NCI-H1436 (cell line): ENCODE measurements at places on chromosomes 2 and 18.

GRCh38 chr2:190318514-190318913 lies 1.1 kb downstream of the HIBCH start:
- no peak for DNase-seq

DNA sequence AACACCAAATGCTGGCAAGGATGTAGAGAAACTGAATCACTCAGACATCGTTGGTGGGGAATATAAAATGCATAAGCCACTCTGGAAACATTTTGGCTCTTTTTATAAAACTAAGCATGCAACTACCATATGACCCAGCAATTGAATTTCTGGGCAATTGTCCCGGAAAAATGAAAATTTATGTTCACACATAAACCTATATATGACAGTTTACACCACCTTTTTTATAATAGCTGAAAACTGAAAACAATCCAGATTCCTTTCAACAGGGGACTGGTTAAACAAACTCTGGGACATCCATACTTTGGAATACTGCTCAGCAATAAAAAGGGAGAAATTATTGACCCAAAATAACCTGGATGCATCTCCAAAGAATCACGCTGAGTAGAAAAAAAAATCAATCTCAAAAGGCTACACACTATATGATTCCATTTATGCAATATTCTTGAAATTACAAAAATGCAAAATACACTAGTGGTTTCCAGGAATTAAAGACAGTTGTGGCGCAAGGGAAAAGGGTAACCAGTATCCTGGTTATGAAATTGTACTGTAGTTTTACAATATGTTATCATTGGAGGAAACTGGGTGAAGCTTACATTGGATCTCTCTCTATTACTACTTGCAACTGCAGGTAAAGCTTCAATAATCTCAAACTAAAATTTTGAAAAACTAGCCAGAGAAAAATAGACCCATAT lies 130.2 kb upstream of the PID1 start:
- no peak for DNase-seq

GRCh38 chr2:160736148-160737028 lies 242.8 kb upstream of the RBMS1 start:
- DNase-seq = no peak

- peak; percentile 92 for DNase-seq
Observed at GRCh38 chr18:34158881-34159690, 65.6 kb downstream of the NOL4 start.

GRCh38 chr18:3255611-3256165 lies 6.2 kb upstream of the MYL12B start:
- DNase-seq = no peak

DNA sequence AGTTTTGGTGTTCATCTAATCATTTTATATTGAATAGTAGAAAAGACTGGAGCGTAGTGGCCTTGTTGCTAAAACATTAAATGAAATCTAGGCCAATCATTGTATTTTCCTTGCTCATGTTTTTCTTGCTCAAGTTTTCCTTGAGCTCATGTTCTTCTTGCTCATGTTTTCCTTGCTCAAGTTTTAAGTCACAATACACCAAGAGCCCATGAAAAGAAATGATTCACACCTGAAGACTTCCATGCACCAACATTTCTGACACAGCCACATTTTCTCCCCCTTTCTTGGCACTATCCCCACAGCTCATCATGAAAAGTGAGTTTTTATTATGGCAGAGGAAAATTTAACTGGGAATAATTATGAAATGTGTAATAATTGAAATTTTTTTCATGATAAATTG lies 92.0 kb downstream of the LRP1B start:
- DNase-seq = no peak

DNA sequence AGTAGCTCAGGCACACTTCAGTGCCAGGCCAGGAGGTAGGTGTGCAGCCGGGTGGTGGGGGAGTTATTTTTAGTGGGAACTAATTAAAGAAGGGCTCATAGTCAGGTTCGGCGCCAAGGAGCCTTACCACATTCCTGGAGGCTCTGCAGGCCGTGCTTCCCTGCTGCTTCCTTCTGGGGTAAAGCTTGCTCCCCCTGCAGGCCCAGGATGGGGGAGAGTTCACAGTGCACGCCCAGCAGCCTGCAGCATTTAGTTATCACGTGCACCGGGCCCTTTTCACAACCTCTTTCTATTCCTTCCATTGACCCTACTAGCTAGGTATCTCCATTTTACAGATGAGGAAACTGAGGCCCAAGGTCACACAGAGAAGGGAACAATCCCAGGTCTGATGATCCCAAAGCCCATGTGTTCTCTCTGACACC lies 2.5 kb downstream of the KCNF1 start:
- no peak for DNase-seq

GRCh38 chr2:240225131-240225530 lies 84.7 kb upstream of the OTOS start:
- DNase-seq = no peak

- DNase-seq = no peak
Observed at GRCh38 chr2:119464981-119465380, 33.3 kb downstream of the TMEM37 start.

DNA sequence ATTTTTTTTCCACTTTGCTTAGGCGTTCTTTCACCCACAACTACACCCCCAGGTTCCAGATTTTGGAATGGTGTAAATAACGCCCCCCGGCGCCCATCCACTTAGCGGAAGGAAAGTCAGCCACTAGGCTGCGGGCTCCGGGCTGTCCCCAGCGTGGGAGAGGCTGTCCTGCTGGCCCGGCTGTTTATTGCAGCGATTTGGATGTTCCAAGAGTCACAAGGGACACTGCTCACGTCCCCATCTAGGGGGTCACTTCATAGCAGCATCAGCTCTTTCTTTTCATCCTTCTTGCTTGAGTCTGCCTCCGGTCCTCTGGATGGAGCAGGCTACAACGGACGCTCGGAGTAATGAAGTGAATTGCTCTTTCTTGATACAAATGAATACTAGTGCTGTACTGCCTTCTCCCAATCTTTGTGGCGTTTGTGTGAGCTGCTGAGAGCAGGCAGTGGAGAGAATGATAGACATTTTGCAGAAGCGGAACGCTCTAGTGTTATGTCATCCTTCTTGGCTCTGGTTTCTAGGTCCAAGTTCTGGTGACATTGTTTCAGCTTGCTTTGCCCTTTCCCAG lies 50.7 kb upstream of the PAIP2B start:
- no peak for DNase-seq

GRCh38 chr2:111219285-111219684 lies 98.6 kb downstream of the BCL2L11 start:
- DNase-seq = no peak

DNA sequence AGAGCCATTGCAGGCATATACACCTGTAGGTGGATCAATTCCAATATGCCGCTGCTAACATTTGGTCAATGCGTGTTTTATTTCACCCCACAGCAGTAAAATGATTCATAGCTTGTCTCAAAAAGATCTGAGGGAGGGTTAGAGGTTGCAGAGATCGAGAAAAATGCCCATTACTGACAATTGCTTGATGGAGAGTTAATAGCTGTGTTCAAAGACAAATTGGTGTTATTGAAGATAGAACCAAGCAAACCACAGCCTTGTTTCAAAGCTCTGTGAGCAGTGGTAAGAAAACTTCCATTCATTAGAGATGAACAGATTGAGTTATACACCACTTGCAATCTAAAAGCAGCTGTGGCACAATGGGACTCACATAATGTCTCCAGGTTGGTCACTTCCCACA lies 95.4 kb downstream of the KCNE4 start:
- DNase-seq = no peak

GRCh38 chr2:74385396-74385795 lies 5.3 kb upstream of the DCTN1 start:
- DNase-seq = no peak

DNA sequence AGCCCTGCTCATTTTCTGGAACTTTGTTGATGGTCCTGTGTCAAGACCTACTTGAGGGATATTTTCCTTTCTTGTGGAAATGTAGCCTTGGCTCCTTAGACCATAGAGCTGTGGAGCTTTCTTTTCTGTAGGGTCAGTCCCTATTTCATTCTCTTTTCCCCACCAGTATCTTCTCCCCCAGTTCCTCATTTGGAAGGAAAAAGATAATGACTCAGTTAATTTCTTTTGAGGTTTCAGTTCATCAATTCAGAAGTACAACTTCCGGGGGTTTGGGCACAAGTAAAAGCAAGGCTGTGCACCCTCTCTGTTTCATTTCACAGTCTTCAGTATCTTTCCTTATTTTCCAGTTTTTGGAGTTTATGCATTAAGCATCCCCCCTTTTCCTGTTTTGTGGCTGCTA lies 70.7 kb downstream of the CDC42EP3 start:
- DNase-seq = no peak

- DNase-seq = no peak
Observed at GRCh38 chr2:215010390-215010789, 128.0 kb downstream of the ABCA12 start.

DNA sequence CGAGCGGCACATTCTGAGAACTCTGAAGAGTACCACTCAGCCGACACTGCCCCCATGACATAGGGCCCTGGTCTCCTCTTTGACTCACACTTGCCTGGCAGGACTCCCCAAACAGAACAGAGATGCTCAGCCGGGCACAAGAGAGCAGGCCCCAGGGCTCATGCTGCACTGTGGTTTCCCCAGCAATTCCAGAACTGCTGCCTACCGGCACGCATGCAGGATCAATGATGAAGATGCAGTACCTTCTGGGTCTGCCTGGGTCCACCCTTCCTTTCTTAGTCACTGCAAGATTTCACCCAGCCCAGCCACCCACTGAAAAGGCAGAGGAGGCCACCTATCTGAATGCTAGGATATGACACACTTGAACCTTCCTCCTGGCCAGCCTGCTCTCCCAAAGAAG lies 49.4 kb downstream of the BCL11A start:
- DNase-seq = no peak

- no peak for DNase-seq
Observed at GRCh38 chr2:195343540-195343939, 313.5 kb upstream of the SLC39A10 start.

DNA sequence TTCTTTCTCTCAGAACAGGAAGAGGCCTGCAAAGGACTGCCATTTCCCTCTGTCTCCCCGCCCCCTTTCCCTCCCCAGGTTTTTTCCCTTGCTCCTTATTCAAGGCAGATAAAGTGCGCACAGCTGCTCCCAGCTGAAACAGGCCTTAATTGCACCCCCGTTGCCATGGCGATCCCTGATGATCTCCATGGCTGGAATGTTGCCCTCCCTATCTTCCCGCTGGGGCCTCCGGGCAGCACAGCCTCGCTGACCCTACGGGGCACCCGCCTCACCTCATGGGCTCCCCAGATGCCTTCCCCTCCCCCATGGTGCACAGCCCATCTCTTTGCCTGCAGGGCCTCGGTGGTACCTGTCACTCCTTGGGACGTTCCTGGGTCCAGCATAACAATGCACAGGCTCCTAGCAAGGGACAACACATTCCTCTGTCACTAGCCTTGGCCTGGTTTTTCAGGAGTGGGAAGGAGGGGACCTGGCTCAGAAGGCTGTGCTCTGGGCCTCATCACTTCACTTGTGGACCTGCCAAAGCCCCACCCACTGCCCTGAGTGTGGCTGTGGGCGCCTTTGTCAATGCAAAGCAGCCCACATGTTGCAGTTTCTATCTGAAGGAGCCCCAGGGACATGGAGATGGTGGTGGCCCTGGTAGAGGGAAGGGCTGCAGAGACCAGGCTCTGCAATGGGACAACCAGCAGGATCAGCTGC lies 115.0 kb downstream of the CELF4 start:
- peak; percentile 39 for DNase-seq

DNA sequence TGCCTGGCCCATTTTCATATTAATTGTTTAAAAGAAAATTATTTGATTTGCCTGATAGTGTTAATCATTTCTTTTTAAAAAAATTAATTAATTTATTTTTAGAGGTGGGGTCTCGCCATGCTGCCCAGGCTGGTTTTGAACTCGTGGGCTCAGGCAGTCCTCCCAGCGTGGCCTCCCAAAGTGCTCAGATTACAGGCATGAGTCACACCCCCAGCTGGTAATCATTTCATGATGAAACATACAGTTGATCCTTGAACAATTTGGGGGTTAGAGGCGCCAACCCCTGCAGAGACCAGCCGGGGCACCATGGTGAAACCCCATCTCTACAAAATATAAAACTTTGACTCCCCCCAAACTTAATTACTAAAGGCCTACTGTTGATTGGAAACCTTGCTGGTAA lies 7.9 kb downstream of the GPN1 start:
- DNase-seq = no peak

DNA sequence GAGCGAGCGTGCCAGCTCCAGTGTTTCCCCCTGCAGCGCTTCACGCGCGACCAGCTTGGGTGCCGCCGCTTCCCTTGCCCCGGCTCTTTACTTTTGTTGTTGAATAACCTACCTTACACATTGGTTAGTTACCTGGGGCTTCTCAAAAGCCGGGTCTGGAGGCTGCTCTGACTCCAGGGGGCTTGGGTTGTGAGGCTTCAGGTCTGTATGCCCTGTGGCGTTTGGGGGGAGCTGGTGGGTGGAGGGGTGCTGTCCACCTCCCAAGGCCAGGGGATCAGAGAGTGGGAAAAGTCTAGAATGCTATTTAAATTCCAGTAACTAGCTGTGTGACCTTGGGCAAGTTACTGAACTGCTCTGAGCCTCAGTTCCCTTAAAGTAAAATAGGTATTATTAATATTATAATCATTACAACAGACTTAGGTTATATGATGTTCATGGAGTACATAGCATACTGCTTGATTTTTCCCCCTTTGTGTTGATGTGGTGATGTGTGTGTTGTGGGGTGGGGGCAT lies 770 bp downstream of the LYPD6B start:
- DNase-seq = no peak

GRCh38 chr2:111119822-111120252 lies 877 bp upstream of the BCL2L11 start:
- no peak for DNase-seq

DNA sequence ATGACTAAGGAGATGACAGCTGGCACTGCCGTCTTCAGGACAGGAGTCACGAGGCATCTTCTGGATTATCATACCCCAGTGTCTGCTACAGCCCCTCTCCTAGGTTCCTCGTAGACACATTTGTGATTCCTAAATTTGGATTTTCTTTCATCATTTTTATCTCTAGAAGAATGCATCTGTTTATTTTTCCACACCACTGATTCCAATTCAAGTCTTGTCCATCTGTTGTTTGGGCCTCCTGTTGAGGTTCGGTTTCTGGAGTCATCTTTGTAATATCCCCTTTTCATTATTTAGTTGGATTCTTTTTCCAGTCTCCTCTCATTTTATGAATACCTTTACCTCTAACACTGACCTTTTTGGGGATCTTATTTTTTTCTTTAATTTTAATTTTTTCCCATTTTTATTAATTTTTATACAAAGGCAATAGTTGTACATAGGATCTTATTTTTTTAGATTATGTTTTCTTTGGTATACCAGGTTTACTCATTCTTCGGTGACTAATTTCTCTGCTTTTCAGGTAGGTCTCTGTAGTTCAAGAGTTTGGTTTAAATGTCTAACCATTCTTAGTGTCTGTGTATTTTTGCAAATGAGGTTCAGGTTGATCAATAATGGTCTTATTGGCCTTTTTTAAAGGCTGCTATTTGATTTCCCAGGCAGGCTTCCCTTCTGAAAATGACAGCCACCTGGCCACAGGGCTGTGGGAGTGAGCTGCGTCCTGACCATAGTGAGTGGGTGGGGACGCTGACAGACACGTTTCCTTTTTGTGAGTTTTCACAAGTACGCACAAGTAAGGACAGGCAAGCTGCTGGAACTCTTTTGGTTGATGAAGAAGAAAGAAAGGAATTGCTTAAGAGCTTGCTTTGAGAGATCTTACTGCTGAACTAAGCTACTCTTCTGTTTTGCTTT lies 34.5 kb downstream of the FARP2 start:
- no peak for DNase-seq

GRCh38 chr2:56315376-56315775 lies 131.6 kb downstream of the CCDC85A start:
- DNase-seq = no peak
